ENCODE measurements at places on chromosomes 7 and 10.

DNA sequence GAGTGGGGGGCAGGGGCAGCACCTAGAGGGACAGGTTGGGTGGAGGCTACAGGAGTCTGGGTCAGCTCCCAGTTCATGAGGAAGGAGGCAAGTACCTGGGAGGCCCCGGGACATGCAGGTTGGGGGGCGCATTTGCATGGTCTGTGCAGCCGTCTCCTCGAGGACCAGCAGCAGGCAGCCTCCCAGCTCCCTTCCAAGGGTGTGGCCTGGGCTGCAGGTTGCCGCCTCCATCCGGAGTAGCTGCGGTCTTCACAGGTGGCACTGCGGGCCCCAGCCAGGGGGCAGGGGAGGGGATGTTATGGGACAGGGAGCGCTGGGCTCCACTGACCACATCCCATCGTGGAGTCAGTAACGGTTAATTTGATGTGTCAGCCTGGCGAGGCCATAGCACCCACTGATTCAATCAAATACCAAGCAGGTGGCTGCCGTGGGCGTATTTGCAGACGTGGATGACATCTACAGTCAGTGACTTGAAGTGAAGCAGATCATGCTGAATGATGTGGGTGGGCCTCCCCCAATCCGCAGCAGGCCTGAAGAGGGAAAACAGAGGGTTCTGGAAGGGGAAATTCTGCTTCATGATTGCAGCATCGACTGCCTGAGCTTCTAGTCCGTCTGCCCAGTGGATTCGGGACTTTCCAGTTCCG is 81.6 kb downstream of the PRKAG2 start:
- H3K36me3 ChIP-seq, result no peaks in the 10 kb centered on the region
- no peak overlapping the region for H3K27ac ChIP-seq

DNA sequence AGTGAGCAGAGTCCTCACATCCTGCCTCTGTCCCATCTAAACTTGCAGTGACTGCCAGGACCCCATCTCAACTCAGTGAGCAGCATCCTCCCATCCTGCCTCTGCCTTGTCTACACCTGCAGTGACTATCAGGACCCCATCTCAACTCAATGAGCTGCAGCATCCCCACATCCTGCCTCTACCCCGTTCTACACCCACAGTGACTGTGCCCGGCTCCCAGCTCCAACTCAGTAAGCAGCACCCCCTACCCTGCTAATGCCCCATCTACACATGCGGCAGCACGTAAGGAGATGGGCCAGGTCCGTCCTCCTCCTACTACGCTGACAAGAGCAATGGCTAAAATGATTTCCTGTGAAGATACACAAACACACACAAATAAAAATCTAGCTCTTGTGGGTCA is 65.5 kb downstream of the TNS3 start:
- no peaks in the 10 kb centered on the region for H3K4me1 ChIP-seq
- no peak overlapping the region for H3K27ac ChIP-seq
- H3K4me3 ChIP-seq, result no peak overlapping the region
- H3K36me3 ChIP-seq, result no peaks in the 10 kb centered on the region
- DNase-seq, result no peak

DNA sequence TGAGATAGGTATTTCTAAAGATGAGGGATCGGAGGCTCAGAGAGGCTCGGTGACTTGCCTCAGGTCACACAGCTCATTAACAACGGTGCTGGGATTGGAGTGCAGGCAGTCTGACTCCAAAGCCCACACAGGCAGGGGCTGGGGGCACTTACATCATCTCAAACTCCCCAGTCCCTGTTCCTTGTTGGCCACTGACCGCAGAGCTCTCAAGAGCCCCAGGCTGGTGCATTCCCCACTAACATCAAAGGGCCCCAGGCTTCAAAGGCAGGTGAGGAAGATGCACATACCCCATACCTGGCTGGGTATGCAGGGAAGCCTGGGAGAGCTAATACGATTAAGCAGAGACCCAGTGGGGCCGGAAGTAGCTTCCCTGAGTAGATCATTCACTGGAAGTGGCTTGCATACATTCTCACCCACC is 13.7 kb upstream of the NODAL start:
- no peak for DNase-seq
- no peaks in the 10 kb centered on the region for H3K4me1 ChIP-seq
- H3K27me3 ChIP-seq, result peaks cover 11% of the 10 kb centered on the region
- H3K4me3 ChIP-seq, result no peak overlapping the region

- H3K27ac ChIP-seq, result no peak overlapping the region
- H3K4me1 ChIP-seq, result no peaks in the 10 kb centered on the region
- H3K27me3 ChIP-seq, result peaks cover 5% of the 10 kb centered on the region
These were observed 1.6 kb upstream of the MARVELD1 start for GRCh38 chr10:97711640-97712572.

Data from CD8-positive, alpha-beta memory T cell (primary cell).